ENCODE measurements at places on chromosomes 3 and 15. TPM values are rescaled to one million over a fixed set of nuclear protein-coding genes. Genes with fewer than 3 reads are reported as not detected.

The GP9 gene
- not detected for total RNA-seq

The ZBED2 gene
- total RNA-seq = 4.6 TPM

The DPP8 gene
- 52.2 TPM for total RNA-seq

The FOXB1 gene
- not detected for total RNA-seq

The ANXA2 gene
- total RNA-seq = 231 TPM

The GNAT1 gene
- total RNA-seq = not detected

The CDC25A gene
- total RNA-seq = 1.8 TPM

The ERICH6 gene
- not detected for total RNA-seq

The VEPH1 gene
- total RNA-seq = not detected
